Activated CD4-positive, alpha-beta T cell treated with anti-CD3 and anti-CD28 coated beads, Interleukin-2, amount 50 U/mL, for 16 hours (primary cell): ENCODE measurements at places on chromosomes 7 and 10.

DNA sequence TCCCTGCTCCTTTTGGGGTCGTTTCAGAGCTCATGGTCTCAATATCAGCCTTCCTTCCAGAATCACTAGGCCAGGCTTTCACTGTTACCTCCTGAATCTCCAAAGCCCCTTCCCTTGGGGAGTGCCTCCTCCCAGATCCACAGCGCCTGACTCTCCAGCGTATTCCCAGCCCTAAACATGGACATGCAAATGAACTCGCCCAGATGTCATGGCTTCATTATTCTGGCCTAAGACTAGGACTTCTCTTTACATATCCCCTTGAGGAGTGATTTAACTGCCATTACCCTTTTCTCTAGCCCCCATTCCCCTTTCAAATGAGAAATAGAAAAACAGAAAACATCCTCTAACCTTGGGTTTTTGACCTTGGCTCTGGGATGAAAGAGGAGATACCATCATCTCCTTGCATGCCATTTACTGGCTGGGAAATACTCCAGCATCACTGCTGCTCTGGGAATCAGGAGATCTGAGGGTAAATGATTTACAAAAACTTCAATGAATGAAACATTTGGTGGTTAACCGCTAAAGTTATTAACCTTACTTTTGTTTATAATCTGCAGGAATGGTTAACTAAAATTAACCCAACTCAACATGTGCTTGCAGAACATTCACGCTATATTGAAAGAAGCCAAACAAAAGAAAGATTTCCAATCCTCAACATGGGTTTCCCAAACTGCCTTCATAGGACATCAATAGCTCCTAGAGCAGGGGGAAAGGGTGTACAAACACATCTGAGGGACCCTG, 37.0 kb downstream of the FAM171A1 start:
- DNase-seq = no peak

- no peak for DNase-seq
These were observed 76.4 kb downstream of the AGMO start for GRCh38 chr7:15485431-15485830.

DNA sequence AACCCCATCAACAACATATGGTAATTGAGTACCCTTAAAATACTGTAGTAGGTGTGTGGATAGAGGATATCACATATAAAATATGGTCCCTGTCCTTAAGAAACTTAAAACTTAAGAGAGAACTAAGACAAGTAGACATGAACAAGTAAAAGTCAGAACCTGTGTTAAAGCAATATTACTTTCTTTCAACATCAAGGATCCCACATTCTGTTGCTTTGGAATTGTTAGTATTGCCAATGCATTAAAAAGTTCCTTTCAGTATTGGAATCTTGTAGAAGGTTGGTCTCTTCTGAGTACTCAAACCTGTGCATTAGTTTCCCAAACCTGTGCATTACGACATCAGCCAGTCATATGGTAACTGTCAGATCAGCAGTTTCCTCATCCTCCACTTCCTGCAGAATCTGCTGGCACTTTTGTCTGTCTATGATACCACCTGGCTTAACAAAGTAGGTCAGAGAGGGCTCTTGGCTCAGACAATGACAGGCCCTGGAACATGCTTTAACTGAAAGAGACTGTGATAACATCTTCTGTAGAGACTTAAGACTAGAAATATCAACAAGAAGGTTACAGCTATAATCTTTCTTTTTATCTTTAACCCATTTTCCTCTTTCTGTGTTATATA, 56.5 kb downstream of the CCDC71L start:
- peak; percentile 66 for DNase-seq

DNA sequence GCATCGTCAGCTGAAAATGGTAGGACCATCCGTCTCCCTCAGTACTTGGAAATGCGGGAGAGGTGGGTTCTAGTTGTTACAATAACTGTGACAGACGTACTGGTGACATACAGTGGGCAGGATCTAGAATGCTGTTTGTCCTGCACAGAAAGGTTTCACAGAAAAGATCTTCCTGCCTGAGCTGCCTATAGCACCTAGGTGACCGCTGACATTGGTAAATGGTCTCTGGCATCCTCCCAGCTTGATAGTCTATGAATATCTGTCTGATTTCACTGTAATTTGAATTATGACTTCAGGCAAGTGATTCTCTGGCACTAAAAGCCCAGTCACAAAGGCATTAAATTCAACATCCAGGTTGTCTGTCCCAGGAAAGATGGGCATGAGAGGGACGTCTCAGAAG, 38.2 kb upstream of the CCDC3 start:
- DNase-seq = no peak

DNA sequence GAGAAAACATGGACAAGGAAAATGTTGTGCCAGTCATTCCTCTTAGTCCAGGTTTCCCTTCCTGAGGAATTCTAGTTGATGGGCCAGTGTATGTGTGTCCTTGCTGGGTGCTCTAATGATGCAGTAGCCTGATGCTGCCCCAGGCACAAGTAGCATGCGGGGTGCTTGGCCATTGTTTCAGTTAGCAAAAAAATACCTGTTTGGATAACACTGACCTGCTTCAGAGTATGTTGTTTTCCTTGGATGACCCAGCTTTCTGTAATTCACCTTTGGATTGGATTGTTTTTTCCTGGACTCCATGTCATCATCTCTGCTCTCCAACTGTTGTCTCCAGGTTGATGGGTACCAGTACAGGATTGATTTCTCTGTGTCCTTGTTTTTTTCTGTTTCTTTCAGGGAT, 169.2 kb downstream of the SND1 start:
- DNase-seq = no peak

- peak; percentile 82 for DNase-seq
These were observed 26.4 kb upstream of the KLF6 start for GRCh38 chr10:3811291-3811870.

DNA sequence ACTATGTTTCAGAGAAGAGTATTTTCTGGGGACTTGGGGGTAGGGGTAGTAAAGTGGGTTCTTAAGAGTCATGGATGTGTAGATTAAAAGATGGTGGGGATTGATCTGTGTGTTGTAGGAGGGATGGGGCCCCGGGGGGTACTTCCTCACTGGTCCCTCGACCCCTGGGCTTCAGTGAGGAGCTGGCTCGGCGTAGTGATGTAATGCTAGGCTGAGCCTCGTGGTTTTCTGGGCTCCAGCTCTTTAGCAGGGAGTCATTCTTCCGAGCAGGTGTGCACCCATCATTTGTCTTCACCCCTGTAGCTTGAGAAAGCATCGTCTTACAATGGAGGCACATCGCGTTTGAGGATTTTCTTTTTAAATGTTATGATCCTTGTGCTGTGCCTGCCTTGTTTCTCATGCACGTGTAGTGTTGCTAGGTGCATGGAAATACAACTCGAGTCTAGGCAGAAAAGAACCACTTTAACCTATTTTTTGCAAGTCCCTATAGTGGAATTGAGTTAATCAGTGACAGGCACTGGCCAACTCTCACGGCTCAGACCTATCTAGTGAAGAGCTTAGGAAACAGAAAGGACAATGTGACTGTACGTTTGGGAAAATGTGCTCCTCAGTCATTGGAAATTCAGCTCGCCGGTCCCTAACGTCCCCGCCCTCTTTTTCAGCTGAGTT, 106.1 kb upstream of the BTBD16 start:
- no peak for DNase-seq

GRCh38 chr7:132655131-132655727, 79.0 kb upstream of the PLXNA4 start:
- DNase-seq = peak; percentile 67

DNA sequence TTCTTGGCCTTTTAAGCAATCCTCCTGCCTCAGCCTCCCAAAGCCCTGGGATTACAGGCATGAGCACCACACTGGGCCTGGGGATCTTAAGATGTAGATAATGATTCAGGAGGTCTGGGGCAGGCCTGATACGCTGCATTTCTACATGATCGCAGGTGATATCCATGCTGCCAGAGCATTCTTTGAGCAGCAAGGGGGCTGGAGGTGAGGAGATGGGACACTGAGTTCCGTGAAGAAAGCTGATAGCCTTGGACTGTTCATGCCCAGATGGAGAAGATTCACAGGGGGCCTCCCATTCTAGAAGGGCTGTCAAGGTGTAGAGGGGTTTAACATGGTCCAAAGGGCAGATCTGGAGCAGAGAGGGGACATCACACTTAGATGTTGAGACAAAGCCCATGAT, 480.3 kb downstream of the RPS24 start:
- DNase-seq = no peak
